ENCODE measurements at places on chromosomes 13 and 19.

GRCh38 chr19:2720777-2721569 lies at the start of gene DIRAS1:
TSS of gene DIRAS1 (minus strand) at chr19:2721372. CDS start at chr19:2717806, 3,566 bp downstream.
- DNase-seq: no peak

GRCh38 chr13:45851171-45851921 lies at the start of gene SIAH3:
TSS of gene SIAH3 (minus strand) at chr13:45851753. CDS start at chr13:45851629, 124 bp downstream.
- peak; percentile 51 for DNase-seq

DNA sequence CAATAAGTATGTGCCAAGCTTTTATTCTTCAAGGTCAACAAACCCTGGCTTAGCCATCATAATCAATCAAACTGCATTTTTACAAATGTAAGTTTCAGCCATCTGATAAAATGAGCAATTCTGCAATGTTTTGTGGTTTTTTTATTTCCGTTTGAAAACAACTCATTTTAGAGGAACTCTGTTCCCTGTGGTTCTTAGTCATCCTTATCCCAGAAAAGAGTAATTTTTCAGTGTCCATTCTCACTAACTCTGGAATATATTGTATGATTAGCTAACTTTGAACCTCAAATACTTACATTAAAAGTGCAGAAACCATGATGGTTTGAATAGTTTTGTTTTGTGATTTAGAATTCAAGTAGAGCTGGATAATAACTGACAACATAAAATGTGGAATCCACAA lies 87.6 kb downstream of the IRS2 start:
- peak; percentile 48 for DNase-seq

DNA sequence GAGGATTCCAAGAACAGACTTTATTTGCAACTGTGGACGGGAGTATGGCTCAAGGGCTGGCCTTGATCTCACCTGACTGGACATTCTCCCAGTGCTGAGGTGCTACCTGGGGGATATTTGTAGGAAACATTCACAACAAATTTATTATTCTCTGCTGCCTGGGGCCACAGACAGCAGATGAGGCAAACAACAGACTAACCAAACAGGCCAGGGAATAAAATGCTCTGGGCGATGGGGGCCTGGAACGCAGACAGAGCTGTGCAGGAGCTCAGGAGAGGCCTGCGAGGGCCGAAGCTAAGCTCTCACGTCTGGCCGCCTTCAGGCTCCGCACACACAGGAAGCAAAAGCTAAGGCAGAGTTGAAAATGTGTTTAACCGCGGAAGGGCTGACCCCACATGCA lies 7.8 kb downstream of the PLPP2 start:
- no peak for DNase-seq

DNA sequence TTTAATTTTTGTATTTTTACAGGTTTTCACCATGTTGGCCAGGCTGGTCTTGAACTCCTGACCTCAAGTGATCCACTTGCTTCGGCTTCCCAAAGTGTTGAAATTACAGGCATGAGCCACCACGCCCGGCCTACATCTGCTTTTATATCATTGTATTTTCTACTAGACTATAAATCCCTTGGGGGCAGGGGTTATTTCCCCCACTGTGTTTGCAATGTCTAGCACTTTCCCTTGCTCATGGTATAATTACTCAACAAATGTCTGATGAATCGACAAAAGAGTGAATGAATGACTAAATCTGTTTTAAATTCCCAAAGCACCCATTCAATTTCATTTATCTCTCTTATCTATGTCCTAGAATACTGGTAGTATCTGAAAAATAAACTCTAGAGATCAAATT lies 244.5 kb upstream of the CSNK1A1L start:
- DNase-seq: no peak

DNA sequence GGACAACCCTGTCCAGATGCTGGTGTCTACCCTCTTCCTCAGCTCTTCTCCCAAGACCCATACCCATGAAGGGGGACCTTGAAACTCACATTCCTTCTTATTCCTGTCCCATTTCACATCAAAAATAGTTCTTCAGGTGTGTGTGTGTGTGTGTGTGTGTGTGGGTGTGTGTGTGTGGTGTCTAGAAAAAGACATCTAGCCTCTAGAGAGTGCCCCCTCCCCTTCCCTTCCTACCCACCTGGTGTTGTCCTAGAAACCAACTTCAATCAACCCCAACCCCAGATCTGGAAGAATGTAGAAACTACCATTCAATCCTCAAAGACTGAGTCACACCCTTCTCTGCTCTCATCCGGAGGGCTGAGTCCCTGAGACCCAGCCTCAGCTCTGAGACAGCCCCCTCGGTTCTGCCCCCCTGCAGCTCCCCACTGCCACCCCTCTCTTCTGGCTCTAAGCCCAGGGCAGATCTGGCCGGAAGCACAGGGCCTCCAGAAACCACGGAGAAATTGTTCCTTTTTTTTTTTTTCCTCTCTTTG lies 3.5 kb downstream of the KCNN4 start:
- DNase-seq: peak; percentile 99

- DNase-seq: no peak
Measured at GRCh38 chr13:32334671-32335070, 19.4 kb downstream of the BRCA2 start.

DNA sequence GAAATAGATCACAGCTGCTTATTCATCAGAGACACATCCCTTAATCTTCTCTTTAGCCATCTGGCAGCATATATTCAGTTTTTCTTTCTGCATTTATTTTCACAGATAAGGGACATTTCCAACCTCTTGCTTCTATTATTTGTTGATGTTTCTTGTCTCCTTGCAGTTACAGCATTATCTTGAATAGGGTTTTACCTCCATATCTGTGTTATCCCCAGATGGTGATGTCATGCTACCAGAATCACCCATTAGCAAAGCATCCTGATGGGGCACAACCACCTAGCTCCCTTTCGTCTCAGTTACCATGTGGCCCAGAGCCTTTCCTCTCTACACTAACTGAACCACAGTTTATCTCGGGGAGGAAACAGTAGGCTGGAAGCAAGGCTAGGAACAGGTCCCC lies 483.9 kb downstream of the FOXO1 start:
- DNase-seq: no peak

DNA sequence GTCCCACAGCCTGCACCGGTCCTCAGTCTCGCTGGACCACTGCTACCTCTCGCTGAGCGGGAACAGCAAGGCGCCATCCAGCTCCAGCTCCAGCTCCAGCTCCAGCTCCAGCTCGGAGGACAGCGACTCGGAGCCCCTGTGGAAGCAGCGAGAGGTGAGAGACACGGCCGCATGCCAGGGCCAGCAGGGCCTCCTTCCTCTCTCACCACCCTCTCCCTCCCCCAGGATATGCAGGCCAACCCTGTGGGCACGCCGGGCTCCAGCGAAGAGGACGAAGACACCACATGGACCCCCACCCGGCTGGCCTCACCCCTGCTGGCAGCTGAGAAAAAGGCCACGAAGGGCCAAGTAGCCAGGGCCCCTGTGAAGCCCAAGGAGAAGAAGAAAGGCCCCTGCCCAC lies 7.3 kb downstream of the SIX5 start:
- no peak for DNase-seq

GRCh38 chr13:51916962-51917361 lies 55.2 kb downstream of the CCDC70 start:
- DNase-seq: no peak

DNA sequence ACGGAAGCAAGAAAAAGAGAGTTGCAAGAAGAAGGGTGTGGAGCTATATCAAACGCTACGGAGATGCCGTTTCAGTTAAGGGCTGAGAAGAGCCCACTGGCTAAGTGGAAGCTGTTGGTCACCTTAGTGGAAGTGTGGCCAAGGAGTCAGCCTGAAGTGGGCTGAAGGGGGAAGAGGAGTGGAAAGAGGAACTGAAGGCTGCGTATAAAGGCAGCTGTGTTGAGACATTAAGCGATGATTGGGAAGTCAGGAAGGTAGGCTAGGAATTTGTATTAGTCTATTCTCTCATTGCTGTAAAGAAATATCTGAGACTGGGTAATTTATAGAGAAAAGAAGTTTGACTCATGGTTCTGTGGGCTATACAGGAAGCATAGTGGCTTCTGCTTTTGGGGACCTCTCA lies 14.1 kb upstream of the FRY start:
- no peak for DNase-seq

- DNase-seq: no peak
Measured at GRCh38 chr13:74771964-74772363, 637.8 kb upstream of the KLF12 start.

DNA sequence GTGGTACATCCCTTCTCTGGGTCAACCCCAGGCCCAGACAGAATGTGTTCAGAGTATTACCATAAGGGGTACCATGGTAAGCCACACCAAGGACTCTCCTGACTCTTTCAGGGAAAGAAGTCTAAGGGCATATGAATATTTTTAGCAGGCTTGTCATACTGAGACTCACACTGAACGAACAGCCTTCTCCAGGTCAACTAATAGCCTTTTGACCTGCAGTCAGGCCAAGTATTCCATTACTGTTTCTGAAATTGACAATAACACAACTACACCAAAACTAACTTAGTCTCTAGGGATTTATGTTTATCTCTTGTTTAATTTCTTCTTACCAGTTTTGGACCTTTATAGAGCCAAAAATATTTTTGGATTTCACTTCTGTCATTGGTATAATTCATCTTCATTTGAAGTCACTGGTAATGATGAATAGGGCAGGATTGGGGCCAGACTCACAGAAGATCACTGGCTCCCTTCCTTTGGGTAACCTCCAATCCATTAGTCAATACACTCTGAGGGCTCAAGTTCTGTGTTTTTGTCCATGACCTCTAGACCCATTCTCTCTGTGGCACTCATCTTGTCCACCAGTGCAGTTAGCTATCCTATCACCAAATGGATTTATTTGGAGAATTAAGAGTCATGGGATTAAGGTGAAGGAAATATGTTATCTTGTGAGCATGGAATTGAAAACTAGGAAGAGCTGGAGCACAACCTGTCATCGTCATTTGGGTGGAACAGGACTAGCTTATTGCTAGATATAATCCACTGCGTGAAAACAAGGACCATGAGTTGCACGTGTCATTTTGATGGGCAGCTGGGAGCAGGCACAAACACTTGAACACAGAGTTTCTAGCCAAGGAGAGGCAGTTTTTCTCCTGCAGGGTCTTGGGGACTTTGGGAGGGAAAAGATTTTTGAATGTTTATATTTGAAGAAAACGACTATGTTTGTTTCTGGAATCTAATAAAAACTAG lies 313.3 kb downstream of the DCLK1 start:
- no peak for DNase-seq

DNA sequence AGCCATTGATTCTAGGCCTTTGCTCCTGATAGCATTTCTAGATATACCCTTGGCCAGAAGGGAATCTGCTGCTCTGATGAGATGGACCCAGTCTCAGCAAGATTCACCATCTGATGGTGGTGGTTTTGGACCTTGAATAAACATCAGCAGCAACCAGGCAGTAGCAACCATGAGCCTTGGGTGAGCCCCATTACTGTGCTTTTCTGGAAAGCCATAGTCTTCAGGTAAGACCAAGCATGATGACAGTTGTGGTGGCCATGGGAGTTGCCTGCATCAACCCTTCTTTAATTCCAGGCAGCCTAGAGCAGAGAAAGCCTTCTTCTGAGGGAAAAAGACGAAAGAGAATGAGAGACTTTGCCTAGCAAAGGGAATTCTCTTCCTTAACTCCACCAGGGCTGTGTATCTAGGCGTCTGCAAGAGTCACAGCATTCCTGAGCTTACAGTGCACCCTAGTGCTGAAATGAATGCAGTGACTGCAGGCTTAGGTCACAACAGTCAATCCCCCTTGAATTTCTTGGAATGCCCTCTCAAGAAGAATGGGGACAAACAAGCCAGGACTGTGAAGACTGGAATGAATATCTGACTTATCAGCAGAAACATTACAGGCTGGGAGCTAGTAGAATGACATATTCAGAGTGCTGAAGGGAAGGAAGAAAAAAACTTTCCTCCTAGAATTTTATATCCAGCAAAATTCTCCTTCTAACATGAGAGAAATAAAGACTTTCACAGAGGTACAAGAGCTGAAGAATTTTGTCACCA lies 942.4 kb upstream of the PCDH20 start:
- DNase-seq: no peak

DNA sequence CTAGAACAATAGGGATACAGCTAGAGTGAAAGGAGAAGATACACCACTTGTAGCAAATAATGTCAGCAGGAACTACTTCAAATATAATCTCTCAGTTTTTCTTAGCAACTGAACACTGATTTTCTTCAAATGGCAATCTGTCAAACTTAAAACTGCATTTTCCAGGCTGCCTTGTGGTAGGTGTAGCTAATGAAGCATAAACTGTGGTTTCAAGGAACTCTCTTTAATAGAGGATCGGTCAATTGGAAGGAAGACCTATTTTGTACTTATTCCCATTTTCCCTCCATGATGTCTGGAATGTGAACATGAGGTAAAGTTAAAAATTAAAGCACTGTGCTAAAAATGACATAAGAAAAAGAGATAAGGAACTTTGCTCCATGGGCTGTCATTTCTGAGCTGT lies 1261.9 kb downstream of the PCDH17 start:
- no peak for DNase-seq

GRCh38 chr19:58380037-58380661 lies 681 bp downstream of the ZNF837 start:
- DNase-seq: no peak

DNA sequence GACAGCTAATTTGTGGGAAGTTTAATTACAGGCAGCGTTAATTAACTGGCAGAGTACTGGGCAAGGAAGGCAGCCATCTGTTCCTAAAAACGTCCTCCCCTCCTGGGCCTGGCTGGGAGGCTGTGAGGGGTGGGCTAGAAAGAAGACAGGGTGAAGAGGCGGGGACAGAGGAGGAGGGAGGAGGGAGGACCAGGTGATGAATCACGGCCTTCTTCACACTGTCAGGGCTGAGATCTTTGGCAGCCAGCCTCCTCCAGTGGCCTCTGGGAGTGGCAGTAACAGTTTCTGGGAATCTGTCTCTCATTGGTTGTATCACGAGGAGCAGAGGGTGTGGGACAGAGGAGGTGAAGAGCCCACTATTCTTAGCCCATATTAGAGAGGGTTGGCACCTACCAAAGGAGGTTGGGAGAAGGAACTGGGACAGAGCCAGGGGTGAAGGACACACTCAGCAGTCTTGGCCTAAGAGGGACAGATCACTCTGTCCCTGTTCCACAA lies 9.6 kb upstream of the ZNRF4 start:
- DNase-seq: no peak

DNA sequence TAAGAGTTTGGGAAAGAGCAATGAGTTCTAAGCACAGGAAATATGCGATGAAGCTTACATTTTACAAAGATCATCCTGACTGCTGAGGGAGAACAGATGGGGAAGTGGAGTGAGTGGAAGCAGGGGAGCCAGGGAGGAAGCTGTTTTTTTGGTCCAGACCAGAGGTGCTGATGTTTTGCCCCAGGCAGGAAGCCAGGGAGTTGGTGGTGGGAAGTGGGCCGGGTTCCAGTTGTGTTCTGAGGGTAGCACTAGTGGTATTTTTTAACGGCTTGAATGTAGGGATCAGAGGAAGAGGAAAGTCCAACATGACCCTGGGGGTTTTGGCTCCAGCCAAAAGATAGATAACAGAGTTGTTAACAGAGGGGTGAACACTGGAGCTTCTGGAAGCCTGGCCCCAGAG lies 20.7 kb upstream of the OLFM4 start:
- no peak for DNase-seq

GRCh38 chr13:109224033-109224432 lies 562.4 kb downstream of the IRS2 start:
- DNase-seq: no peak

DNA sequence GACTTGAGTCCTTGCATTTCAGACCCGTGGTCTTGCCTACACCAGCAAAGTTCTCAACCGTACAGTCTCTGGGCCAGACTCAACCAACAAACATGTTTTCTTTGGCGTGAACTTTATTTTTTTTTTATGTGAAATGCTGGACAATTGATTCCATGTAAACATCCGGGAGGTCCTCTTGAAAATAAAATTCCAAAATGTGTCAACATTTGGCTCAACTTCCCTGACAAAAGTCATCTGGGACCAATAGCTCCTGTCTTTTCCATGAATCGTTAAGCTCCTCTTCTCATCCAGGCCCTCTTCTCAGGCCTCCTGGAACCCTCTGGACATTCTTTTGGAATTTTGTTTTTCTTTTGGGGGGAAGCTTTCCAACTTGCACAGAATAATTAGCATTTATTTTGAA lies 2.7 kb downstream of the ALDH16A1 start:
- no peak for DNase-seq
